NCI-H187 (cell line): ENCODE measurements at places on chromosomes 6 and 20.
A peak's percentile ranks its signal among the peaks of the same experiment; 100 is the strongest.

DNA sequence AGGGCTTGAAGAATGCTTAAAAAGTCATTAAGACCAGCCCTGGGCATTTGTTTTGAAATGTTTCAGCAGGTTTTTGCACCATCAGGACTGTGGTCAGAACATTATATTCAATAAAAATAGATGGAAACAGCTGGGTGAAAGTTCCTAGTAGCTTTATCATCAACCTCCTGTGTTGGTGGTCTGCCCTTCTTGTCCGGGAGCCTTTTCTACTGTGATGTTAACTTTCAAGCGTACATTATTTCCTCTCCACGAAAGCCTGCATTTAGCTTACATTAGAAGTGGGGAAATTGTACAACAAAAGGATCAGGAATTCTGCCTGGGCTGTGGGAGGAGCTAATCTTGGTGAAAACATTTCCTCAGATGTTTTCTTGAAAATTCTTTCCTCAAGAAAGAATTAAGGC is 71.1 kb downstream of the LAMA4 start:
- DNase-seq: no peak

DNA sequence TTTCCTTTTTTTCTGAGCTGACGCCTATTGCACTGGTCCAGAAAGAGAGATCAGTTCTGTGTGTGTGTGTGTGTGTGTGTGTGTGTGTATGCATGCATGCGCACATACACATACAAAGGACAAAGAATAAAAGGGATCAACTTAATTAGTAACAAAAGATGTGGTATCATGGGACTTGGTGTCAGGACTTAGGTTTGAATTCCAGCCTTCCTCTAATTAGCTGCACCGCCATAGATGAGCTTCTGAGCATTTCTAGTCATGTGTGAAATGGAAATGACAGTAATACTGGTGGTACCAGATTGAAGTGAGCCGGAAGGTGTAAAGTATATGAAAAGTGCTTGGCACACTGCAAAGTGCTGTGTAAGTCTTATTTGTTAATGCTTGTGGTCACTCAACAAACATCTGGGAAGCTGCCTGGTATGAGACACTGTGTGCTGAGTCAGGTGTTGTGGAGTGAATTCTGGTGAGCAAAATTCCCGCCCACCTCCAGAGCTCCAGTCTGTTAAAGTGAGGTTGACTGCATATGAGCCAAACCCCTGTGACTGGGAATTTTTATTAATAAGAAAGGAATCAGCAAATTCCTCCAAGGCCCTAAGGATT is 12.4 kb downstream of the DAAM2 start:
- no peak for DNase-seq

DNA sequence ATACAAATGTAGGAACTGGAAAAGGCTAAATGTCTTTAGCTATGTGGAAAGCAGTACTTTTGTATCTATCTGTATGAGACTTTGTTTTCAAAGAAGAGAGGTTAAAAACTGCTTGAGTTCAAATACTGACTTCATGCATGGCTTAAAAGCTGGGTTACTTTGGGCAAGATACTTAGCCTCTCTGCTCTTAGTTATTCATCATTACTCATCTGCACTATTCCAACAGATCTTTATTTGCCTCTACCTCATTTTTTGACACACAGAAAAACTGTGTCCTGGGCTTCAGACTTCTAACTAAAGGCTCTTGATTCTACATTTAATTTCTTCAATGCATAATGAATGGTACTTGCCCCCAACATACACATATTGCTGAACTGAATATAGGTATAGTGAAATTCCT is 114.8 kb downstream of the DST start:
- no peak for DNase-seq

DNA sequence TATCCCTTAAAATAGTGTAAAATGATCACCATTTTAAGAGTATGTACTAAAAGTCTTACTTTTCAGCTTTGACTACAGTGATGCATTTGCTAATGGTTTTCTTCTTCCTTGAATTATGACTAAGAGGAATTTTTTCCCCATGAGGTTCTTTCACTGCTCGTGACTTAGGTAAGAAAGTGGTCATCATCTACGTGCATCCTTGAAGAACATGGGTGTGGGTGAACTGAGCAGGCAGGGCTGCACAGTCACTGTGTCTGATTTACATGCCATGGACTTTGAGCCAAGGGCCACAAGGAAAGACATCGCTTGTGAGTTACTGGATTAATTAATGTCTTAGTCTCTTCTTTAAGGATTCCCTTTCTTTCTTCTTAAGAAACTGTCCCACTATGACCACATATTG is 33.3 kb downstream of the NQO2 start:
- no peak for DNase-seq

GRCh38 chr20:17992224-17992637 is 23.4 kb downstream of the MGME1 start:
- DNase-seq: no peak

- peak; percentile 48 for DNase-seq
These were observed 7.2 kb downstream of the PRDM13 start for GRCh38 chr6:99613705-99614429.

DNA sequence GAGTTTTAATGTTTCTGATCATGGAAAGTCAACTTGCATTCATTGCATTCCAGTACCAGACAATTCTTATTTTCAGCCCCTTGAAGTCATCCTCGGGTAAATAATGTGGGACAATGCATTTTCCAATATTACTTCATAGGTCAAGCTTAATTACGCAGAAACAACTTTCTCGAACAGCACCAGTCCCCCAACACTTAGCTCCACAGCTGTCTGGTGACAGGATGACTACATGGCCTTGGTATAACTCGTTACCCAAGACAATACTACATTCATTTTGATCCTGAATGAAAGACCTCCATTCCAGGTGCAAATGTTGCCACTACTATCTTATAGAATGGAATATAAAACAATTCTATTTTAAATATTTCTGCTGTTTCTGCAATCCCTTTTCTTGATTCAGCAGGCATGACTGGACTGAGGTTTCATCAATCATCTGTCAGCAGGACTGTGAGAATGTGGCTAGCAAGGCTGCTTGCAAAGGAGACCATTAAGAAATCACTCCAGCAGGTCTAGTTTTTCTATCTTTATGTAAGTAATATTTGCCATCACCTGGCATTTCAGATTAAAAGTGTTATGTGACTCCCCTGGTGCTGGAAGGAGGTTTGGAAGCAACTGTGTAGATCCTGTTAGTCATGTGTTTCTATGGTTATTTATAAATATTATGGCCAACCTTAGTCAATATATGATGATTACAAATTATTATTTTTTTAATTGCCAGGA is 147.9 kb downstream of the HAO1 start:
- DNase-seq: no peak
